ENCODE measurements at places on chromosomes 5 and 9.

DNA sequence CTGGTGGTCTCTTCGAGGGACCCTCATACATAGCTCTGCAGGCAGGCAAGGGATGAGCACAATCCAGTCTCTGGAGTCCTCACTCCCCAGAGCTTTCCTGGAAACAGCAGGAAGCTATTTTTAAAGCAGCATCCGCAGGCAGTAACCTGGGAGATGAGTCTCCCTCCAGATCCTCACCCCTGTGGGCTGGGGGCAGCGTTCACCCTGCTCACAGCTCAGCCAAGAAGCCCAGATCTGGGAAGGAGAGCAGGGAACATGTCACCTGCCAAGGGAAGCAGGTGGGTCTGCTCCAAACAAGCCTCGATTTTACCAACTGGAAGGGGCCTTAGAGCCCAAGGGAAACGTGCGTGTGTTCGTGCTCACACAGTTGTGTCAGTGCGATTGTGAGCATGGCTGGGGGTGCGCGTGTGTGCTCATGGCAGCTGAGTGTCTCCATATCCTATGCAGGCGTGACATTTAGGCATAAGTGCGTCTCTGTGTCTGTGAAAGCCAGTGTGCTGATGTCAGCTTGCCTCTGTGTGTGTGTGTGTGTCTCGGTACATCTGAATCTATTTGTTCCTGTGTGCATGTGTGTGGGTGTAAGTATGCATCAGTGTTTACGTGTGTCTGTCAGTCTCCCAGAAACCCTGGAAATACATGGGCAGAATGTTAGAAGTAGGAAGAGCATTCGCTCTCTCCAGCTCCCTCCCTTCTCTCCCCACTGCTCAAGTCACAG, 40.6 kb upstream of the CPLX2 start:
- DNase-seq: no peak

GRCh38 chr5:123805300-123805699, 293.3 kb downstream of the CSNK1G3 start:
- DNase-seq: no peak

DNA sequence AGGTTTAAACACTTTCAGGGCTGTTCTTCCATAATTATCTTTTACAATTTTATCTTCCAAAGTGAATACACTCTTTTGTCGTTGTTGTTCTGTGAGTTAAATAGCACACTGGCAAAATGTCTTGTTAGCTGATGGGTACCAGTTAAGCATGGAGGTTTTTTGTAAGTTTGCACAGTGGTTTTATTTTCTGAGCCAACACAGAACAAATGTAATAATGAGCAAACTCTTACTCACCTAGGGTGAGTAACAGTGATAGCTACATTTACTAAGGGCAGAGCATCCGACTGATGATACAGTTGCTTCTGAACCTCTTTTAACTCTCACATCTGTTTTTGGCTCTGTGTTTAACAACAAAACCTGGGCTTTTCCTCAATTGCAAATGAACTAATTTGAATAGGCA, 103.2 kb downstream of the CTNND2 start:
- DNase-seq: no peak

DNA sequence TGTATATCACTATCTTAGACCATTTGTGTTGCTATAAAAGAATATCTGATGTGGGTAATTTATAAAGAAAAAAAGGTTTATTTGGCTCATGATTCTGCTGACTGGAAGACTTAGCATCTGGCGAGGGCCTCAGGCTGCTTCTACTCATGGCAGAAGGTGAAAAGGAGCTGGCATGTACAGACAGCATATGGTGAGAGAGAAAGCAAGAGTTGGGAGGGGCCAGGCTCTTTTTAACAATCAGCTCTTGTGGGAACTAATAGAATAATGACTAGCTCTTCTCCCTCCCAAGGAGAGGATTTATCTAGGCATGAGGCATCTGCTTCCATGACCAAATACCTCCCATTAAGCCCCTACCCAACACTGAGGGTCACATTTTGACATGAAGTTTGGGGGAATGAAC, 130.2 kb upstream of the SV2C start:
- no peak for DNase-seq

DNA sequence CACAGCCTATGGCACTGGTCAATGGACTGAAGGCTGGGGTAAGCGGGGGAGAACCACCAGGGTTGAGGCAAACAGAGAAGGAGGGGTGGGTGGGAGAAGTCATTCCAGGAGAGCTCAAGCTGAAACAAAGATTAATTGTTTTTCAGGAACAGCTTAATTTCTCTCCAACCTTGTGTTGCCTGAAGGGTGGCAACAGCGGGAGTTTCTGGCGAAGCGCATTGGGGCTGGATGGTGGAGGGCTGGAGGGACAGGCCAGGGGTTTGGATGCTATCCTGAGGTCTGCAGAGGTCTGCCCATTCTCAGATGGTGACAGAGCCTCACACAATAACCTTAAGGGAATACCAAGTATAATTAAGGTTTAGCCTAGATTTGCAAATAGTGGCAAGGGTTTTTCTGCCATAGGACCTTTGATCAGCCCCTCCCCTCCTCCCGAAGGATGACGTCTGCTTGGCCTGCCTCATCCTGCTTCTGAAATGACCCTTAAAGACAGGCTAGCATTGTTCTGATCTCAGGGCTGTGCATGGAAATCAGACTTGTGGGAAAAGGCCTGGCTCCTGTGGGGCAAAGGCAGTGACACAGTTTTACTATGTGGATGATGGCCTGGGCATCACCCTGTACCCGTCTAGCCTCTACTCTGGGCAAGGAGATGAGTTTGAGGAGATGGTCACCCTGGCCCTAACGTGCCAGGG, 32.7 kb downstream of the PSD2 start:
- no peak for DNase-seq

DNA sequence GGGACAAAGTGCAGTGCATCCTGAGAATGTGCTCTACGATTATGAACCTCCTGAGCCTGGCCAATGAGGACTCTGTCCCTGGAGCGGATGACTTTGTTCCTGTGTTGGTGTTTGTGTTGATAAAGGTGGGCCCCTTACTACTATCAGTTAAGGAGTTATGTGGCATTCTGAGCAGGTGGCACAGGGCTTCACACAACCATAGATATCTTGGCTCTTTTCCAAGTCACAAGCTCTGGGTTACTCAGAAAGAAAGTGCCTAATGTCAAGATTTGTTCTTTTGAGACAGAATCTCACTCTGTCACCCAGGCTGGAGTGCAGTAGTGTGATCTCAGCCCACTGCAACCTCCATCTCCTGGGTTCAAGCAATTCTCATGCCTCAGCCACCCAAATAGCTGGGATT, 99.0 kb downstream of the GAPVD1 start:
- DNase-seq: no peak

- no peak for DNase-seq
Observed at GRCh38 chr9:105064248-105065097, 136.5 kb upstream of the ABCA1 start.

DNA sequence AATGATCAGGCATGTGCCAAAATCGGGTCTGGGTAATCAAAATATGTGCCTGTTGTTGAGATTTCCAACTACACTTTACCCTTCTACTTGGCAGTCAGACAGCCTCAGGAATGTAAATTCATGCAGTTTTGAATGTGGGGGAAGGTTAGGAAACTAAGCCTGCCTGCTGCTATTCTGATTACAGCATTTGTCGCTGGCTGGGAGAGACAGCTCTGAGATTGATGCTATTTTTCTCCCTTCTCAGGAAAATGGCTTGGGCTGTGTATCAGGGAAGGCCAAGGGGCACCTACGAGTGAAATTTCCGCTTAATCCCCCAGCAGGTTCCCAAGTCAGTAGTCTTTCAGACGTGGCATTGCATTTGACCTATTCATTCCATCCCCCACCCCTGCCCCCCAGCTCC, 3.6 kb upstream of the RGS7BP start:
- no peak for DNase-seq

DNA sequence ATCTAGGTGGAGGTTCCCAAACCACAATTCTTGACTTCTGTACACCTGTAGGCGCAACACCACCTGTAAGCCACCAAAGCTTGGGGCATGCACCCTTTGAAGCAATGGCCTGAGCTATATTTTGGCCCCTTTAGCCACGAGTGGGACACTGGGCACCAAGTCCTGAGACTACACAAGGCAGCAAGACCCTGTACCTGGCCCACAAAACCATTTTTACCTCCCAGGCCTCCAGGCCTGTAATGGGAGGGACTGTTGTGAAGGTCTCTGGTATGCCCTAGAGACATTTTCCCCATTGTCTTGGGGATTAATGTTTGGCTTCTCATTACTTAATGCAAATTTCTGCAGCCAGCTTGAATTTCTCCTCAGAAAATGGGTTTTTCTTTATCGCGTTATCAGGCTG, 24.6 kb upstream of the FAM151B start:
- DNase-seq: no peak

DNA sequence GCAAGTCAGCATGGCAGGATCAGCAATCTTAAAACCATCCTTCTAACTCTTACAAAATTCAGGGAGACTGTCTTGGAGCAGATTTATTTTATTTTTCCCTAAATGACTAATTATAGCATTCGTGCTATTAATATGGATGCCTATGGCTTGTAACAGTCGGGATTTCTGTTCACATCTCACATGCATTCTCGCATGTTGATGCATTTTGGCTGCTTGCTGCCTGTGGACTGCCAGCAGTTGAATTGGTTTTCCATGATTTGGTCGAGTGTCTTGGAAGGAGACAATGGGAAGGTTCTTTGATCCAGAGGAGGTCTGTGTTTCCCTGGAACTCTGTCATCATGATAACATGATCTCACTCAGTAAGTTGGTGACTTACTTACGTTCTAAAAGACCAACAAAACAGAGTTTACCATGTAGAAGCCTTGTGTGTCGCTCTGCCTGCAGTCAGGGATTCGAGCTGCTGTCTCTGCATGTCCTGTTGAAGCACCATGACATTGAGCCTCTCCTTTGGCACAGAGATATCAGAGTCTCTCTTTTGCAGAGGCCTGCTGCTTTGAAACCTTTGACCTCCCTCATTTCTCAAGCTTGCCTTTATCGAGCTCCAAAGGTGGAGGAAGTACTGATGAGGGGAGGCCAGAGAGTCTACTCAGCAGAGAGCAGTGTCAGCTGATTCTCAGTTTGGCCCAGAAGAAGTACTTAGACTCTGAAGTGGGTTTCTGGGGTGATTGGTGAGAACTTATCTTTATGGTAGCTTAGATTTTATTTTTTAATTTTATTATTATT, 82.4 kb downstream of the ARHGAP26 start:
- DNase-seq: no peak

DNA sequence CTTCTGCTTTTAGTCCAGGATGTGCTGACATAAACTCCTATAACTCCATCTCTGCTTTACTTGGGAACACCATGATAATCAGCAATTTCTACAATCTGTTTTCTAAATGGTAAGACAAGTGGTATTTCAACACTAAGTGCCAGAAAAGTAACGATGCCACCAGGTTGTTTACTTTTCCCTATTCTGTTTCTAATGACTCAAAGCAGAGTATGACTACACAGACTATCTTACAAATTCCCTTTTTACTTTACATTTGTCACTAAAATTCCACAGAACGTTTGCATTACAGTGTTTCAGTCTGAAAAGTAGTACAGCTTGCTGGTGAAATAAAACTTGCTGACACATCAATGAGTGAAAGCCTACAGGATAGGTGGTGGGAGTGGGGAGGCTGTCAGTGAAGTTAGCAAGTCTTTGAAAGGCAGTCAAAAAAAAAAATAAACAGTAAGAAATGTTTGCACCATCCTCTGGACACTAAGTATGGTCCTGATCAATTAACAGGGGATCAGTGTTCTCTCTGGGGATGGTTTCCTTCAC, 186.5 kb downstream of the LURAP1L start:
- no peak for DNase-seq

DNA sequence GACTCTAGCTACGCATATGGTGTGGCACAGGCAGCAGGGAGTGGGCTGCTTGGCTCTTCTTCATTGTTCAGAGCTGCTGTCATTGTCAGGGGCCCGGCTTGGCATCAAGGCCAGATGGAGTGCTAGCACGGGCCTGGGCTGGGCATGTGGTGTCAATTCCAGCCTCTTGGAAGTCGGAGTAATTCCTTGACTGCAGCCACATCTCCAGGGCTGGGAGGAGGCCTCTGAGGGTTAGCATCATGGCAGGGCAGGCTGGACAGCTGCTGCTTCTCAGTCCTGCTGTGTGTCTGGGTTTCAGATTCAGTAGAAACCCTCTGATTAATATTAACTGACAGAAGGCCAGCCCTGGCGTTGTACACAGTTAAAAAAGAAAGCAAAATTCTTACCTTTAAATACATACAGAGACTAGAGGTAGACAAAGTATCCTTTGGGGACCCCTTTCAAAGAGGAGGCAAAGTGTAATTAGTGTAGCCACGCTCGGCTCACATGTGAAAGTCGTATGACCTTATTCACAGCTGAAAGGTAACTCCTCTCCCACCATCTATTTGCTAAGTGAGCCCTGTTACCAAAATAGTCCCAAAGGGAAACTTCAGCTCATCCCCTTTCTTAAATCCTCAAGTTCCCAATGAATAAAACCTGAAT, 126.4 kb downstream of the DOCK2 start:
- peak; percentile 21 for DNase-seq

GRCh38 chr9:94697972-94698581, 28.4 kb upstream of the AOPEP start:
- DNase-seq: no peak

- no peak for DNase-seq
Observed at GRCh38 chr5:51657340-51658240, 274.3 kb downstream of the ISL1 start.

DNA sequence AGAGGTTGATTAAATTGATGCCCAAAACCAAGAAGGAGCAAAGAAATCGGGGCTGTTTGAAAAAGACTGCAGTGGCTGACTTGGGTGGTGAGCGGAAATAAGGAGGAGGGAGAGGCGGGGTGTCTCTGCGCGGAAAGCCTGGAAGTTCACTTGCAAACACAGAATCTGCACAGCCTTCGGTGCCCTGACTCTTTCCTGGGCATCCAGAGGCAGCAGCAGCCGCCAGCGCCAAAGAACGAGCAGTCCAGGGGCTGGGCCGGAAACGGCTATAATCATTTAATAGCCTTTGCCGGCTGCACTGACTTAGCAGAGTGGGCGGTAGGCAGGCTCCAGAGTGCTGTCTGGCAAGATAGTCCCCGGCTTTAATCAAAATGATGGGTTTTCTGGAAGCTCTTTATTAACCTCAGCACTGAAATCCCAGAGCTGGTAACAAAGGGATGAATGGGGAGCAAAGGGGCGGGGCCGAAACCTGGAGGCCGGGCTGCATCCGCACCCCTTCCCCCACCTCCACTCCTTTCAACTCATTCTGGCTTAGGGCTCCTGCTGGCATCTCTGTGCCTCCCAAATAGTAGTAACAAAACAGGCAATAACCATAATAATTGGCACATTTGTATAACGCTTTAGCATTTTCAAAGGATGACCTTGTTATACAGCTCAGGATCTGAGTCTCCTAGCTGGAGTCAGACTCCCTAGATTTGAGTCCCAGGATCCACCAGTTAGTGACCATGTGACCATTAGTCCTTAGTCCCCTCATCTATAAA, 35.7 kb downstream of the PCDHAC2 start:
- DNase-seq: no peak

Data from GM20000 (cell line).